ENCODE measurements at places on chromosomes 11 and 22.

GRCh38 chr22:24421428-24421931 lies 5.9 kb upstream of the ADORA2A start:
- peak; percentile 43 for DNase-seq

DNA sequence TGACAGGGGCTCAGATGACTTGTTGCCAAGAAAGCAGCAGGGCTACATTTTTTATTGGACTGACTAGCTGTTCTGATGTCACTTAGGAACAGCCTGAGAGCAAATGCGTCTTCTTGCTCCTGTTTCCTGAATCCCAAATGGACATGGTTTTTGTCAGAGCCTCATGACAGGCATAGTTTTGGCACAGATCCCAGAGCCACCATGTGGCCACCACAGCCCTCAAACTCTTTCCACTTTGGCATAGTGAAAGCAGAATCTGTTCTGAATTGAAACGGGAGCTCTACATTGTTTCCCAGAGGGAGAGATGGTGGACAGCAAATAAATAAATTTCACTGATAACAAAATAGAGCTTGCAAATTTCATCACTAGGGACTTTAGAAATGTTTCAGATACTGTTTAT lies 222.2 kb downstream of the C11orf87 start:
- DNase-seq = no peak

GRCh38 chr11:118050208-118050891 lies 26.5 kb upstream of the TMPRSS4 start:
- DNase-seq = no peak

DNA sequence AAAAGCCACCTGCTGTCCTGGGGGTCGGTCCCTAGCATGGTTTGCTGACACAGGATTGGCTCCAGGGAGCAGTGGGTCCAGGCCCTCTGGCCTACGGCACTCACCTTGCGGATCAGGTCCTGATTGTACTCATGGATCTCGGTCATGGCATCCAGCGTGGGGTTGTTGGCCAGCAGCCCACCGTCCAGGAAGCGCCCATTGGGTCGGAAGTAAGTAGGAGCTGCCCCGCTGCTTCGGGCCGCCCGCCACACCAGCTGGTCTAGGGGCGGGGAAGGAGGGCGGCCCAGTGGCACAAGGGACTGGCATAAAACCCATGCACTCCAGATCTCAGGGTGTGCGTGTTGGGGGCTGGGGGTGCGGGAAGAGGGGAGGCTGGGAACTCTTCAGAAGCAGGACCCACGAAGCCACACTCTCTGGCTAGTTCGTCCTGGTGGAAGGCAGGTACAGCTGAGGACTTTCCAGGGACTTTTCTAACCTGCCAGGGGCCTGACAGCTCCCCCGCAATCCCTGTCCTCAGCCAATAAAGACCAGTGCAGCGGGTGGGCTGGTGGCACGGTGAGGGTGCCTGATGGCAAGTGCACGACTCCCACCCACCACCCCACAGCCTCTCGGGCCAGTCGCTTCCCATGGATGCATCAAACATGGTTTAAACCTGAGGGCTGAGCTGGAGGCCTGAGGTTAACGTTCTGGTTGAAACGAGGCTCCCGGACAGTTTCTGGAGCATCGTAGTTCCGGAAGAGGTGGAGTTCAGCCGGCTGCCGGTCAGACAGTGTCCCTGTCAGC lies 5.1 kb upstream of the BAIAP2L2 start:
- no peak for DNase-seq

DNA sequence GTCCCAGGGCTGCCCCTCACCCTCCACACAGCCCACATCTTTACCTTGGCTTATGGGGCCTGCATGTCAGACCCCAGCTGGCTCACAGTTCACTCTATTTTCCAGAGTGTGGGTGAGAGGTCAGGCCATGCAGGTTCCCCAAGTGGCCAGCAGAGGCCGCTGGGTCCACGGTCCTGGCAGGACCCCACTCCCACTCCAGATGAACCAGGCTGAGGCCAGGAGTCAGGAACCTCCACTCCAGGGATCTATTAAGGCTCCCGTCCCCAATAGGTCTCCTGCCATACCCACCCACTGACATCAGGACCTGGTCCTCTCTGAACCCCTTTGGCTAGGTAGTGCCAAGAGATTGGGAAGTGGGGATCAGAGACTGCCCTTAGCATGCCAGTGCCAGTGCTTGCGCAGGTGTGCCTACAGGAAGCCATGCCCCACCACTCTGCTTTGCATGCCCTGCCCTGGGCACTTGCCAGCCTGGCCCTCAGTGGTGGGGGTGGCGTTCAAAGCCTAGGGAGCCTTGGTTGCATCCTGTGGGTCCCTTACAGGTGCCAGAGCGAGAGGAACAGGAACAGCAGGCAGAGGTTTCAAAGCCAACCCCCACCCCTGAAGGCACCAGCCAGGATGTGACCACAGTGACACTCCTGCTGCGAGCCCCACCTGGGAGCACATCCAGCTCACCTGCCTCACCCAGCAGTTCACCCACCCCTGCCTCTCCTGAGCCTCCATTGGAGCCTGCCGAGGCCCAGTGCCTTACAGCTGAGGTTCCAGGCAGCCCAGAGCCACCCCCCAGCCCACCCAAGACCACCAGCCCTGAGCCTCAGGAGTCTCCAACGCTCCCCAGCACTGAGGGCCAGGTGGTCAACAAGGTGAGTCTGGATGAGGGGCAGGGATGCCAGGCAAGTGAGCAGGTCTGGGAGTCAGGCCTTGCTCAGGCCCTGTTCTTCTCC lies 8.3 kb downstream of the SMTN start:
- peak; percentile 25 for DNase-seq

- no peak for DNase-seq
Observed at GRCh38 chr11:108508653-108509593, 10.7 kb upstream of the POGLUT3 start.

DNA sequence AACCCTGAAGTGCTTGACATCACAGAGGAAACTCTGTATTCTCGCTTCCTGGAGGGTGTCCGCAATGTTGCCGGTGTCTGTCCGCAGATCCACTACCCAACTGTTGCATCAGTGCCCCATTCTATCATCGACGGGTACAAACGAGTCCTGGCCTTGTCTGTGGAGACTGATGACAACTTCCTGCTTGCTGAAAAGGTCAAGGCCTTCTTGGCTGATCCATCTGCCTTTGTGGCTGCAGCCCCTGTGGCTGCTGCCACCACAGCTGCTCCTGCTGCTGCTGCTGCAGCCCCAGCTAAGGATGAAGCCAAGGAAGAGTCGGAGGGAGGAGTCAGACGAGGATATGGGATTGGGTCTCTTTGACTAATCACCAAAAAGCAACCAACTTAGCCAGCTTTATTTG lies 42.9 kb upstream of the DAGLA start:
- DNase-seq = no peak

DNA sequence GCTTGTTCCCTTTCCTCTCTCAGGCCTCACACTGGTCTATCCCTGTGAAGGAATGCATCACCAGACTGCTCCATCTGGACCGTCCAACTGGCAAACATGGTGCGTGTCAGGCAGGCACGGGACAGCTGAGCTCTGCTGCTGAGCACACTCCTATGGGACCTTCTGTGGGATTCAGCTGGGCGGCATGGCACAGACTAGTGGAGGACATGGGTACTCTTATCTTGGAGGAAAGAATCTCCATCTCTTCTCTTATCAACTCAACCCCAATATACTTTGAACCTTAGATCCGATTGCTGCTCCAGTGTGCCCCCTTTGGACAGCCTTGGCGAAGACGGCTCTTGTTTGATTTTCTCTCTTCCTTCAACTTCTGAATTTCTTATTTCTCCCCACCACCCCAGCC lies 593.6 kb downstream of the ETS1 start:
- DNase-seq = no peak

GRCh38 chr11:67266449-67267187 lies at the start of gene GRK2:
Gene GRK2, plus strand, starts transcription at chr11:67266473. Its CDS starts 227 bp downstream, at chr11:67266700.
- no peak for DNase-seq

DNA sequence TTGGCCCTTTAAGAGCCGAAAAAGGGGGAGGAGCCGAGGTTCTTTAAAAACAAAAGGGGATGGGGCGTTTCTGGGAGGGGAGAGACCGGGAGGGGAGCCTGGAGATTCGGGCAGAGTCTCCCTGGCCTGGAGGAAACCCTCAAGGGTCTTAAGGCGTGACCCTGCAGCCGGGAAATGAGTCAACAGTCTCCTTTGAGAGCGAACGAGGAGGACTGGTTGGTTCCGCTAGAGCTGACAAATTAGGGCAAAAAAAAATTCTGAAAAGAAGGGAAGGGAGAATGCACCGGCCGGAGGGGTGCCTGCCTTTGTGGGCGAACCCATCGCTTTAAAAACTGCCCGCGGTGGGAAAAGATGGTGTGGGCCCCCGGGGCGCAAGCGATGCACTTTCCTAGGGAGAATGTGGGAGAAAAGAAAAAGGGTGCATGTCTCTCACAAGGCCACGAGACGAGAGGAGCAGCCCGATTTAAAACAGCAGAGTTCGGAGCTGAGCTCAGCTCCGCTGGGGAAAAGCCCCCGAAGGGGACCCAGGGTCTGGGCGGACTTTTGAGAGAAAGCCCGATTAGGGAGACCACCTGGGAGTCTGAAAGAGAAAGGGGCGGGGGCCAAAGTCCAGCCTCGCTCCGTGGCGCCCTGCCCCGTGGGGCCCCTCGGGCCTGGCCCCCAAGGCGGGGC lies 874 bp downstream of the ZFTA start:
- DNase-seq = peak; percentile 28

DNA sequence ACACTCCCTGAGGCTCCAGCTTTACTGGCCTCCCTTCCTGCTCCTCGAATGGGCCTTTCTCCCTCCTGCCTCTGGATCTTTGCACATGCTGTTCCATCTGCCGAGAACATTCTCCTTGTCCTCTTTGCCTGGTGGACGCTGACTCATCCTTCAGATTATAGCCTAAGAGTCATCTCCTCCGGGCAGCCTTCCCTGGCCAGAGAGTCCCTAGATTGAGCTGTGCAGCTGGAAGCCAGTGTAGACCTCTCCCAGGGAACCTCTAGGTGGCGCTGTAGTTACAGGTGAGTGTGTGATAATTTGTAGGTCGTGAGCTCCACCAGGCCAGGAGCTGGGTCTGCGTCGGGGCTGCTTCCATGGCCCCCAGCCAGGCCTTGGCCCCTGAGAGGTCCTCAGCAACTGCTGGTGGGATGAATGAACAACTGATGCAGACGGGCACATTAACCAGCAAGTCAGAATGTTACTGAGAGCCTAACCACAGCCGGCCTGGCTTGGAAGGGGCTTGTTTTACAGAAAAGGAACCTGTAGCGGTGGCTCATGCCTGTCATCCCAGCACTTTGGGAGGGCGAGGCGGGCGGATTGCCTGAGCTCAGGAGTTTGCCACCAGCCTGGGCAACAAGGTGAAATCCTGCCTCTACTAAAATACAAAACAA lies 8.7 kb downstream of the PNPLA5 start:
- peak; percentile 33 for DNase-seq

- no peak for DNase-seq
Observed at GRCh38 chr22:37167981-37168647, 18.4 kb upstream of the IL2RB start.

DNA sequence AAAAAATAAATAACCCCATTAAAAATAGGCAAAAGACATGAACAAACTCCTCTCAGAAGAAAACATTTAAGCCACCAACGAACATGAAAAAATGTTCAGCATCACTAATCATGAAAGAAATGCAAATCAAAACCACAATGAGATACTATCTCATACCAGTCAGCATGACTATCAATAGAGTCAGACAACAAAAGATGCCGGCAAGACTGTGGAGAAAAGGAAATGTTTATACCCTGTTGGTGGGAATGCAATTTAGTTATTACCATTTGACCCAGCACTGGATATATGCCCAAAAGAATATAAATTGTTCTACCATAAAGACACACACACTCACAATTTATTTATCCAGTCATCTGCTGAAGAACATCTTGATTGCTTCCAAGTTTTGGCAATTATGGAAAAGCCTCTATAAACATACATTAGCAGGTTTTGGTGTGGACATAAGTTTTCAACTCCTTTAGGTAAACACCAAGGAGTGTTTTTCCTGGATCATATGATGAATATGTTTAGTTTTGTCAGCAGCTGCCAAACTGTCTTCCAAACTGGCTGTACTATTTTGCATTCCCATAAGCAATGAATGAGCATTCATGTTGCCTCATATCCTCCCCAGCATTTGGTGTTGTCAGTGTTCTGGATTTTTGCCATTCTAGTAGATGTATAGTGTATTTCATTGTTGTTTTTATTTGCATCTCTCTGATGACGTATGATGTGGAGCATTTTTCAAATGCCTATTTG lies 28.0 kb downstream of the OR8D1 start:
- no peak for DNase-seq

- no peak for DNase-seq
Observed at GRCh38 chr22:48751539-48752437, 1075.9 kb downstream of the BRD1 start.

DNA sequence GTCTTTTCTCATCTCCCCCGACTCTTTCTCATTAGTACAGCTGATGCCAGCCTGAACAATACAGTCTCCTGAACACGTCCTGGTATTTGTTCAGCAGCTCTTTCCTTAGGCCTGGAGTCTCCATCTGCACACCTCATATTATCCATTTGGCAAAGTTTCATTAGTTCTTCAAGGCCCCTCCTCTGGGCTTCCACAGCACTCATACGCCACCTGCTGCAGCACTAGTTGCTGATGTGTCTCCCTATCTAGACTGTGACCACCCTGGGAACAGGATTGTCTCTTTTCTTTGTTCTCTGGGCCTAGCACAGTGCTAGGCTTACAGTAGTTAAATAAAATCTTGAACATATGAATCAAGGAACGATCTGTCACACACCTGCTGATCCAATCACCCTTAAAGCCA lies 17.2 kb downstream of the DCHS1 start:
- no peak for DNase-seq

DNA sequence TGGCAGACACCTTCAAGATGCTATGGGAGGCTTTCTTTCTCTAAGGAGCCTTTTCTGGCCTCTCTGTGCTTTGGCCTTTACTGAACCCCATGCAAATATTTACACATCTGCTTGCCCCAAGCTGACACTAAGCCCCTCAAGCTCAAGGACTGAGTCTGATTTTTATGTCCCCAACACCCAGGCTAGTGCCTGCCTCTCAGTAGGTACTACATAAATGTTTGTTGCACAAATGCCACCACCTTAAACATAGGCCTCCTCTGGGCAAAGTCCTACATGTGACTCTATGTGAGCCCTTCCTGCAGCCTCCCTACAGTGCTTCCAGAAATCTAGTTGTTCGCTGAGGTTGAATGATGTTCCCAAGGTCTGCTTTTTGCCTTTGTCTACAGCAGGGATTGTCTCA lies 187.6 kb downstream of the DBX1 start:
- DNase-seq = no peak

DNA sequence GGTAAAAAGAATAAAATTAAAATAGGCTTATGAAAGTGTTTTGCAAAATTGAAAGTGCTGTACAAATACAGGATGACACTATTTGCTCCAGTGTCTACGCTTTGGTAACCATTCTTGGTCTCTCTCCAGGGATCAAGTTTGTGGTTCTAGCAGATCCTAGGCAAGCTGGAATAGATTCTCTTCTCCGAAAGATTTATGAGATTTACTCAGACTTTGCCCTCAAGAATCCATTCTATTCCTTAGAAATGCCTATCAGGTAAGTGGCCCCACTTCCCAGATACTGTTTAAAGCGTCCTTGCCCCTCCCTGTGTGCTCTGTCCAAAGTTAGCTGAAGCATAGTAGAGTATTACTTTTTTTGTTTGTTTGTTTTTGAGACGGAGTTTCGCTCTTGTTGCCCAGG lies 3.1 kb downstream of the TRAPPC4 start:
- DNase-seq = no peak

GRCh38 chr22:44440224-44441160 lies 57.5 kb downstream of the RTL6 start:
- DNase-seq = no peak

Data from CD4-positive, alpha-beta T cell treated with Interleukin-6 at 100 ng/mL for 8 hours (primary cell).